ENCODE measurements at places on chromosomes 3 and 15.

DNA sequence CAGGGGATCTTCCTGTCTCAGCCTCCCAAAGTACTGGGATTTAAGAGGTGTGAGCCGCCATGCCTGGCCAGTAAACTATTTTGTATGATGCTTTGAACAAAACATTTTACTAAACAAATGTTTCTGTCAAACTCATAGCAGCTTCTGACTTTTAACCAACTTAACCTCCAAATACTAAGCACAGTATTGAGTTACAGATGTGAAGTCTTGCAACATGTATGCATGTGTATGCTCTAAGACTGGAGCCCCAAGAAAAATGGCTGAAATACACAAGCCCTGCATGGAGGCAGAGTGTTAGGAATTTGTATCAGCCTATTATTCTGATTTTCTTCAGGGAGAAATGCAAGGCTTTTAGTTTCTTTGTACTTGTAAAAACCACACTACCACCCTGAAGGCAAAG is 137.1 kb downstream of the CBLB start:
- DNase-seq = no peak

GRCh38 chr3:133998691-133999241 is 31.0 kb downstream of the SLCO2A1 start:
- no peak for DNase-seq

DNA sequence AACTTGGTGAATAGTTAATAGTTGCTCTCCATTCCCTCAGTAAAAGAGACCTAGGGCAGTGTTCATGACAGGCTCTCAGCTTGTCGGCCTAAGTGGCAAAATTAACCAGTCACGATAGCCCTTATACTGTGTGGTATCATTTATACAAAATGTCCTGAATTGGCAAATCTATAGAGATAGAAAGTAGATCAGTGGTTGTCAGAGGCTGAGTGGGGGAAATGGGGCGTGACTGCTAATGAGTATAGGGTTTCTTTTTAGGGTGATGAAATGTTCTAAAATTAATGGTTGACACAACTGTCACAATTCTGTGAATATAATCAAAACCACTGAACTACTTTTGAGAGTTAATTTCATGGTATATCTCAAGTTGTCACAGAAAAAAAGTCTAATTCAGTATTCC is 20.9 kb downstream of the ARIH1 start:
- DNase-seq = no peak

GRCh38 chr3:87867001-87867400 is 191.8 kb downstream of the CGGBP1 start:
- DNase-seq = no peak

GRCh38 chr3:114994554-114995341 is 152.3 kb downstream of the ZBTB20 start:
- DNase-seq = no peak

DNA sequence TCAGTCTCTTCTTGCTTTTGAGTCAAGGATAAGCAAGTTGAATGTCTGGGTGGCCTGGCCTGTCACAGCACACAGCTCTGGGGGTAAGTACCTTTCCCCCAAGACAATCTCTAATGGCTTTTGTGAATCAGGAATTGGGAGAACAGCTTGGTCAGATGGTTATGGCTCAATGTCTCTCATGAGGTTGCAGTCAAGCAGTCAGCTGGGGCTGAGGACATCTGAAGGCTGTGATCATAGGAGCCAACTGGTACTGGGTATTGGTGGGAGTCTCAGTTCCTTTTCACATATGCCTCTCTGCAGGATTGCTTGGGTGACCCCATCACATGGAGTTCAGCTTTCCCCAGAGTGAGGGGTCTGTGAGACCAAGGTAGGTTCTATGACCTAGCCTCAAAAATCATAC is 33.0 kb upstream of the TMEM158 start:
- DNase-seq = no peak

DNA sequence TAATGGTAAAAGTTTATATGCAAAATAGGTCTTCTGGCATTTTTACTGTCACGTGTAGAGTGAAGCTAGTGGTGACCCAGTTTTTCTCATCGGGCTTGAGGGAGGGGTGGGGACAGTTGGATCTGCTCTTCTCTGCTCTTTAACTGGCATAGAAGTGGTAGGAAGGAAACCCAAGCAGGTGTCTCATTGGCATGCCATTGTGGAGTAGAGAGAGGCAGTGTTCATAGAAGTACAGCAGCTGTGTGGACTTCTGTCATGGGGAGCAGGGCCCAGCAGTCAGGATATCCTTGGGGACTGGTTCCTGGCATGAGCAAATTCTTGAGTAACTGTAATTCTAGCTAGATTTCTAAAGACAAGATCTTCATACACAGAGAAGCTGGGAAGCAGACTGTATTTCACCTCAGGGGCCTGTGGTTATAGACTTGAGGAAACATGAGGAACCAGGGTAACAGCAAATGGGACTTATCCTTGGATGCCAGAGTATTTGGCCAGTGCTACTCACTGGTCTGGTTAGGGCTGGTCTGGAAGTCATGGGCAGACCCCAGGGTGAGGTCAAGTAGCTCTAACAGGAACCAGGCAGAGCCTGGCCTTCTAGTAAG is 42.9 kb downstream of the CDIN1 start:
- DNase-seq = no peak

- no peak for DNase-seq
These were observed 263.9 kb upstream of the IGF1R start for GRCh38 chr15:98384328-98385029.

DNA sequence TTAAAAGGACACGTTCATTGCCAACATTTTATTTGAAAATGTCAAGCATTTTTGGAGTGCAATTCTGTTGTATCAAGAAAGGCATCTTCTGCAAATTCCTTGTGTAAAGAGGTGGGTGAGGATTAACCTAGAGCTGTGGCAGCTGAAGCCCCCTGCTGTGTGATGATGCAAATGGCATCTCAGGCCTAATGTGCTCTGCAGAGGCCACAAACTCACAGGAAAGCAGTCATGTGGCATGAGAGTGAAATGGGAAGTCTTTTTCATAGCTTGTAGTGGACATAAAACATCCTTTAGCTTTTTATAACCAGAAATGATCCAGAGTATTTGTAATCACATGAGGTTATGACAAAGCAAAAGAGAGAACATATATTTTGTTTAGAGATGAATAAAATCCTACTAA is 6.4 kb downstream of the CADM2 start:
- no peak for DNase-seq

GRCh38 chr15:90581771-90582352 is 52.1 kb downstream of the CRTC3 start:
- no peak for DNase-seq

All from stimulated activated CD8-positive, alpha-beta memory T cell treated with anti-CD3 and anti-CD28 coated beads, Interleukin-12 subunit alpha, Interleukin-12 subunit beta, amount 100 ng/mL, for 1 hour (primary cell).